GM10248 (cell line): ENCODE measurements at places on chromosomes 7 and 10.

- DNase-seq: no peak
Observed at GRCh38 chr7:134520130-134520529, 7.2 kb upstream of the AKR1B10 start.

- DNase-seq: no peak
Observed at GRCh38 chr7:11527707-11528106, 304.3 kb downstream of the THSD7A start.

DNA sequence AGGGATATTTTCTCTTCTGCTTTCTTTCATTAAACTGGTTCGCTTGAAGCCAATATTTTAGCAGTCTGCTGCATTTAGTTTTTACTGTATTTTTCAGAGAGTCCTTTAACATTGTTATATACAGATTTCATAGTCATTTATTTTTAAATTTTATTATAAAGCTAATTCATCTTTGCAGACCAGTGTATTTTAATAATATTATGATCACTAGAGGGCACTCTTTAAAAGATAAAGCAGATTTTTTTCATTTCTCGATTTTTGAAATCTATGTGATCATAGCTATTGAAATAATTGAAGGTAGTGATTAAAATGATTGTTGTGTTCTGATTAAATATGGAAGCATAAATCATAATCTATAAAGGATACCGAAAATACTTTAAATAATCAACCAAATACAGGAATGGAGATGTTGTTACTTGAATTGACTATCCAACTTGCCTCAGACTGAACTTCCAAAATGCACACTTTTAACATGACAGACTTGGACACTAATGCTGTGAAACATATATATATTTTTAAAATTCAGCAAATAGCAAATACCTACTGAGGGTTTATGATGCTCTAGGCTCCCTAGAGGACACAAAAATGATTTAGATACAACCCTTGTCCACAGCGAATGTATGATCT lies 35.2 kb downstream of the ST7 start:
- no peak for DNase-seq

- DNase-seq: peak; percentile 67
Observed at GRCh38 chr10:11246752-11247467, 229.2 kb downstream of the CELF2 start.

DNA sequence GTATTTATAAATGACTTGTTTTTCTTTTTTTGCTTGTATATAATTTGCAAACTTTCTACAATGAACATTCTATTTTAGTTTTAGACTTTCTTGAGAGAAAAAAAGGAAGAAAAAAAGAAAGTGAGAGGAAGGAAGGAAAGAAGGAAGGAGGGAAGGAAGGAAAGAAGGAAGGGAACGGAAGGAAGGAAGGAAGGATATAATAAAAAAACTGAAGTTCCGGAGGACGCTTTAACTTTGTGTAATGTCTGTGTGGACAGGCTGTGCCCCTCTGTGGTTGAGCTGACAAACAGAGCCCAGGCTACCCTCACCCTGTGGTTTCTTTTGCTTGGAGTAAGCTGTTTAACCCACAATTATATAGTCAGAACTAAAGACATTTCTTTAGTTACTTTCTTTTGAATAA lies 108.7 kb downstream of the SEMA3D start:
- DNase-seq: no peak

DNA sequence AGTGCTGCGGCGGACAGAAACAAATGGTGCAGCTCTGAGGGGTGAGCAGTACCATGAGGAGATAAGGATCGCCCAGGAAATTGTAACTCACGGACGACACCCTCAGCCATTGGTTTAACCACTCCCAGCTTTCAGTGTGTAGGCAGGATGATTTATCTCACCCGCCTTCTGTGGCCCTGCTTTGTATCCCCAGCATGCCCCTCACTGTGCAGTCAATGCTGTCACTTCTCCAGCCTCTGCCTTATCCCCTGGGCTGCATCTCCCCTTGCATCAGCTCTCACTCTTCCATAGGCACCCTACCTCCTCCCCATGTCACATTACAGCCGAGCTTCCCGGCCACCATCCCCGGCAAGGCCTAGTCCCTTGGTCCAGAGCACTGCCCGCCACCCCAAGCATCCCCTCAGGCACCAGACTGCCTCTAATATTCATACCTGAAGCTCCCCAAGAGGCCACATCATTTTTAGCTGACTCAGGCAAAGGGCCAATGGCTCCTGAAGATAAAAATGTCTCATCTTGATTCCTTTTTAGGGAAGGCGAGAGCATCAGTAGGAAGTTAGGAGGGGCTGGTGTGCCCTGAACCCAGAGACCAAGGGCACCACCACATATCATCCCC lies 77.1 kb downstream of the CARD11 start:
- DNase-seq: no peak

DNA sequence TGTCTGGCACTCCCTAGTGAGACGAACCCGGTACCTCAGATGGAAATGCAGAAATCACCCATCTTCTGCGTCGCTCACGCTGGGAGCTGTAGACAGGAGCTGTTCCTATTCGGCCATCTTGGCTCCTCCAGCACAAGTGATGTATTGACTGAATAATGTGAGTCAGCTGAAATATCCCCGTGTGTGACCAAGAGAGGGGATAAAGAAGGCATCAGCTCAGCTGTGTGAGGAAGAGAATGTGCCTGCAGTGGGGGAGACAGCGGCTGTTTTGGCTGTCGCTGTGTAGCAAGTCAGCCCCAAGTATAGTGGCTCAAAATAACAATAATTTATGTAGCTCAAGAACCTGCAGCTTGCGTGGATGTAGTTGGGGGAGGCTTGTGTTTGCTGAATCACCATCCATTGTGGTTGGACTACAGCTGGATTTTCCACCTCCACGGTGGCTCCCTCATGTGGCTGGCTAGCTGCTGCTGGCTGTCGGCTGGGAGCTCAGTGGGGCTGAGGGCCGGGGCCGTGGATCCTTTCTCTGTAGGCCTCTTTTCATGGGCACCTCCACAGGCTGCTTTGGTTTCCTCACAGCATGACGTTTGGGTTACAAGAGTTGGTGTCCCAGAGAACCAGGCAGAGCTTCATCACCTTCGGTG lies 434.5 kb downstream of the CCSER2 start:
- no peak for DNase-seq

GRCh38 chr7:55099066-55099820 lies 80.4 kb downstream of the EGFR start:
- no peak for DNase-seq

DNA sequence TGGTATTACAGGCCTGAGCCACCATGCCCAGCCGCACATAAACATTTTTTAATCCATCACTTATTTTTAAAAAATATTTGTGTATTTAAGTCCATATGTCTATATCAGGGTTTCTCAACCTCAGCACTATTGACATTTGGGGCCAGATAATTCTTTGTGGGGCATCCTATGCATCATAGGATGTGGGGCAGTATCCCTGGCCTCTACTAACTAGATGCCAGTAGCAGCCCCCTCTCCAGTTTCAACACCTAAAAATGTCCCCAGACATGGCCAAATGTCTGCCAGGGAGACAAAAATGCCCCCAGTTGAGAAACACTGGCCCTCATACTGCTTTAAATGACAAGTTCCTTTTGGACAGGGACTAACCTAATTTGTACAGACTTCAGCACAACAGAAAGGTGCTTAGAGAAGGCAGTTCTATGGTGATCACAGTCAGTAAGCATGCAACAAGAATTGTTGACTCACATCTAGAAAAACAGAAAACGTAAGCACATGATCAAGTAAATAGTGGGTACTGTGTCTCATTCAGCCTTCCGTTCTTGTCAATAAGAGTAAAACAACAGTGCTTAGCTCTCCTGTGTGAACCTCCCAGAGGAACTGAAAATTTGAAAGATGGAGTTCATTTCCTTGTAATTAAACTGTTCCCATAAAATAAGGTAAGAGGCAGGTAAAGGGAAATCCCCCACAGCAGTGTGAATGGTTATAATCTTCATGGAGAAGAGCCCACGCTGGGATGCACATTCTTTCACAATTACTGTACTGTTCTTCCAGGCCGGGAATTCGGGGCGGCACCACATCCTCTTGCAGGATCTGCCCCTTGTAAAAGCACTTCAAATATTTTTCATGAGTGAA lies 17.3 kb upstream of the ADRB1 start:
- DNase-seq: peak; percentile 26

DNA sequence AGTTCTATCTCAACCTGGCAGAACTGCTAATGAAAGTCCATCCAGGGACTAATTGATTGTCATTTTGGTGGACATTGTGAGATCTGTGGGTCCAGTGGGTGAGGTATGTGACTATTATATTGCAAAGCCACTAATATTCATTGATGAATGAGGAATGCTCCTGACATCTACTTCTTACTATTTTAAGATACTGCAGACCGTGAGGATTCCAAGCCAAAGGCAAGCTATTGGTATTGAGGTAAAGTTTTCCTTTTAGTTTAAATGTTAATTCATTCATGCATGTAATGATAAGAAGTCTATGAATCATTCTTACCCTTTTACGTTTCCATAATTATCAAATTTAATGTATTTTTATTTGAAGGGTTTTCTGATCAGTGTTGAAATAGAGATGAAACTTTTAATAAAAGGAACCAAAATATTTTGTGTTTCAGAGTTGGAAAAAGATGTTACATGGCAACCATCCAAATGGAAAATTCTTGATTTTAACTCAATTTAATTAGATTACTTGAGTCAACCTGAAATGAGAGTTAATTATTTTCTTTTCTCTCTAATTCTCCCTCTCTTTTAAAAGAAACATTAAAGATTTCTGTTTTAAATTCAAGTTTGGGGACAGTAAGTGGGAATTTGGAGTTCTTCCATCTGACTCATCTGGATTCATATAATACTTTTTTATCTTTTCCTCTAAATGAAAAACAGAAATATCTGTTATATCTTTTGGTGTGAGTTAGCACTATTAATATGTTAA lies 39.6 kb downstream of the NUP205 start:
- DNase-seq: no peak

GRCh38 chr10:15585303-15585715 lies 134.4 kb downstream of the ITGA8 start:
- peak; percentile 39 for DNase-seq

DNA sequence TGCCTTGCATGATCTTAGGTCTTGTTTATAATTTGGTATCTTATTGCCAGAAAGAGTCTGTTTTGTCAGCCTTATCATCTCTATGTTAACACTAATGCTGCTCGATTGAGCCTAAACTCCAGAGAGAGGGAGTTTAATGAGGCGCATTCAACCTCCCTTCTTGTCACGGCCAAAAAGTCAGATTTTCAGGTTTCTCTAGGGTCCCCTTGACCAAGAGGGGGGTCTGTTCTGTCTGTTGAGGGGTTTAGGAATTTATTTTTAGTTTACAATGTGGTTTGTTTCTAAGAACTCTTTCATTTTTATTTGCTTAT lies 285.7 kb upstream of the VWC2 start:
- DNase-seq: no peak

- DNase-seq: no peak
Observed at GRCh38 chr10:128596906-128597305, 470.7 kb upstream of the MKI67 start.

GRCh38 chr7:99194301-99194700 lies 13.6 kb downstream of the KPNA7 start:
- DNase-seq: no peak

- no peak for DNase-seq
Observed at GRCh38 chr10:130804281-130804680, 507.2 kb downstream of the TCERG1L start.

- DNase-seq: no peak
Observed at GRCh38 chr10:123119081-123119480, 16.7 kb upstream of the HMX3 start.

DNA sequence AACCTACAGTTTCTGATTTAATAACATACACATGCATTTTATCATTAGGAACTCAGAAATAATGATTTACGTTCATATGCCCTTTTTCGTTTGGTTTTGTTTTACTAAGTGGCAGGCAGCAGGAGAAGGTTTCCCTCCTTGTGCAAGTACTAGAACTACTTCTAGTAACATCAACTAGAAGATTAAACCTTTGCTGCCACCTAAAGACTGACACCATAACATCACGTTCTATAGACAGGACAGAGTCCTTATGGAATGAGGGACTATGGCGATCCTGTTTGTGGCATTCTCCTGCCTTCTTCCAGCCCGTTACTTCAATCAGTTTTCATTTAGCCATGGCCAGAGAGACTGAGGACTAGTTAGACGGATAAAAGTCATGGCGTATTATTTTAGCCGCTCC lies 53.2 kb downstream of the GAD2 start:
- peak; percentile 31 for DNase-seq

- no peak for DNase-seq
Observed at GRCh38 chr10:103742824-103743223, 112.6 kb downstream of the SH3PXD2A start.

- DNase-seq: no peak
Observed at GRCh38 chr10:33332183-33333065, 2.0 kb downstream of the NRP1 start.

DNA sequence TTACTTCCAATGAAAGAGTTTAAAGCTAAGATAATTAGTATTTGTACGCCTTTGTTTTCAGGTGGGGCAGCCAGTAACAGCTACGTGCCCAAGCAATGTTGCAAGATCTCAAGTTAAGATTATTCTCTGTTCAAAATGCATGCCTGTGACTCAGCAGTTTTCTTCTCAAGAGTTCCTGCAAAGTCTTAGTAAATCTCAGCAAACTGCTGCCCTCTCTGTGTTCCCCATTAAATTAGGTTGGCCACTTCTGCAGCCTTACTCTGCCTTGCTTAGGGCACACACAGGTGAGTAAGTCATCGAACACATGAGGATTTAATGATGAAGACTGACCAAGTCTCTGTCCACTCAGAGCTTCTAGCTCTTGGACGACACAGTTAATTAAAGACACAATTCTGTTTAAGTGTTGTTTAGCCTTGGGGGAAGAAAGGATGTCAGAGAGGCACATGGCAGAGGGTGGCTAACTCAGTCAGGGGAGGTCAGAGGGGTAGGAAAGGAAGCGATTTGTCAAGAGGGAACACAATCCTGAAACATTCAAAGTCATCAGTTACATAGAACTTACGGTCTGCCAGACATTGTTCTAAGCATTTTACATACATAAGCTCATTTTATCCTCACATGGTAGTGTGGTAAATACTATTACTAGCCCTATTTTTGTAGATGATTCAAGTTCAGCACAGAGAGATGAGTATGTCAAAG lies 20.2 kb upstream of the SLC35G1 start:
- no peak for DNase-seq

DNA sequence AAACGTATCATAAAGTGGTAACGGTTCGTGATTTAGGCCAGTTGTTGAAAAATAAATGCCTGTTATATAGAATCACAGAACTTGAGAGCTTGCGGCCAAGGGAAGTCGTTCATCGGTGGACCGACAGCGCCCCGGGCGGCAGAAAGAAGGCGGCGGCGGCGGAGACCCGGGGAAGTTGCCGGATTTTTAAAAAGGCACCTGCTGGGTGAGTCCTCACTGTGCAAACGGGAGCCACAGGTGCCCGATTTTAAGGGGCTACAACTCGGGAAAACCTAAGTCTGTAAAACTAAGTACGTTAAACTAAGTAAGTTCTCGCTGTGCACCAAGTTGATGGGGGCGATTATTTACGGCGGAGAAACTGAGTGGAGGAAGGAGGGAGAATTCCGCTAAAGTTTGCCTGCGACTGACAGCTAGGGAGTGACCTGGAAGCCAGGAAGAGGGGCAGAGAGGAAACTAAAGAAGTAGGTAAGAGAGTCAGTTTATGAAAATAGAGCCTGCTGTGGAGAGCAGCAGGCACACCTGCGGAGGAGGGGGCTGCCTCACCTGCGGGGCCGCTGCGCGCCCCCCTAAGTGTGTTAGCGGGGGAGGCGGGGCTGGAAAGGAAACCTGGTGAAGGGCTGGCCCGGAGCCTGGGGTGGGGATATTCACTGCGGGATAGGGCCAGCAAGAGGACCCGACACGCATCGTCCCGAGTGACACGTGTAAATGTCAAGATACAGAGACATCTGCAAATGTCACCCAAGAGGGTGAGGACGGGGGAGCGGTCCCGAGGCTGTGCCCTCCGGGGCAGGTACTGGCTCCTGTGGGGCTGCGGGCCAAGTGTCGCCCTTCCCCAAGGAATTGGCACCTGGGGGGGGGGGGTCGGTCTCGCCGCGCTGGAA lies 996 bp downstream of the ADAM12 start:
- peak; percentile 24 for DNase-seq

GRCh38 chr7:109893231-109893630 lies 1197.7 kb upstream of the LRRN3 start:
- no peak for DNase-seq
